ENCODE measurements at places on chromosomes 6 and 20.

- DNase-seq: no peak
Observed at GRCh38 chr20:37803438-37804307, 99.3 kb upstream of the VSTM2L start.

DNA sequence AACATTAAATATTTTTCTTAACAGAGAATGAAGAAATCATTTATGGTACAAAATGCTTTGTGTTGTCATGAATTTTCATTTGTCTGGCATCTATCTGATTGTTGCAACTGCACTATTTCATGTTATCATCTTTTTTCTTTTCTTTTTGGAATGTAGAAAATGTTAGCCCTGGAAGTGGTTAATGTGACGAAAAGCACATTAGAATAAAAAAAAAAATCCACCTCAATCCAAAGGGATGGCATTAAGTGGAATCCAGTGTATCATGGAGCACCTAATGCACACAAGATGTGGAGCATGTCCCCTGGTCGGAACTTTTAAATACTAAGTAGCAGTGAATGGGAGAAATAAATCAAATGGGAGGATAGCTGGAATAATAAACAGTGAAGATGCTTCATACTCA is 172.9 kb upstream of the MCHR2 start:
- DNase-seq: no peak

DNA sequence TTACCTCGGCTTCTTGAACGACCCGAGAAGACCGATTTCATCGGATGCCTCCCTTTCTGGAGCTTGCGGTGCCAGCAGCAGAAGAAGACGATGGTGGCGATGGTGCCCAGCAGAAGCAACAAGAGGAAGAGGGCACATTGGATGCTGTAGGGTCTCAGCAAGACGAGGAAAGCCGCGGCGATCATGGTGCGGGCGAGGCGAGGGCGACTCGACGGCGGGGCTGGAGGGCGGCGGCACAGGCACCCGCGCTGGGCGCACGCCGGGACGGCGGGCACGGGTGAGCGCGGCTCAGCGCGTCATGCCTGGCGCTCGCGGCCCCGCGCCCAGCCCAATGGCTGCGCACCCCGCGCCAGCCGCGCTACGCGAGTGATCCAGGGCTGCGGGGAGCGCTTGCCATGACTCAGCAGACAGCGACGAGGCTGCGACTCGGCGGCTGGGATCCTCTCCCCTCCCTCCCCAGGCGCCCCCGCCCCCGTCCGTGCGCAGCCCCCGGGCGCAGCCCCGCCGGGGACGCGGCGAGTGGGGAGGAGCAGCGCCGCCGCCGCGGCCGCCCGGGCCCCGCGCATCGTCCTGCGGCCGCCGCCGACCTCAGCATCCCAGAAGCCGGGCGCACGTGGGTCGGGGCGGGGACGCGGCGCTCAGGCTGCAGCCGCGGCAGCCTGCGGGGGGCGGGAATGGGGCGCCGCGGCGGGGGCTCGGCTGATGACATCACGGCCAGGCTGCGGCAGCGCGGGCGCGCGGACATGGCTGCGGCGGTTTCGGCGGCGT is at the start of gene BEND6:
TSS of gene BEND6 (plus strand) at position 705 of the 768 bp plus-strand sequence. CDS start 26,704 bp downstream, outside the sequence.
- no peak for DNase-seq

DNA sequence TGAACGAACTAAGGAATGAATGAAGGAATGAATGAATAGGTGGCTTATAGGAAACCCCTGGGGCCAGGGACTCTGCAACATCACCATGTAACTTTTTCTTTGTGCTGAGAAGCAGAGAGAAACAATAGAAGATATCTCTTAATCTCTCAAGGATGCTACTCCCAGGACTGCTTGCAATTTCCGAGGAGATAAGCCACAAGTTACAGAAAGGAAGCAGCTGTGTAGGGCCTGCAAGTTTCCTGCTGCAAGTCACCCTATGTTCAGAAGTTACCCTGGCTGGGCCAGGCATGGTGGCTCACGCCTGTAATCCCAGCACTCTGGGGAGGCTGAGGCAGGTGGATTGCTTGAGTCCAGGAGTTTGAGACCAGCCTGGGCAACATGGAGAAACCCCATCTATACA is 7.3 kb upstream of the MAVS start:
- DNase-seq: no peak
